ENCODE measurements at places on chromosomes 1 and 21. TPM values are rescaled to one million over a fixed set of nuclear protein-coding genes. Genes with fewer than 3 reads are reported as not detected.

- peak; percentile 45 for DNase-seq
These were observed 8.8 kb upstream of the NLRP3 start for GRCh38 chr1:247407180-247407616.

- no peak for DNase-seq
These were observed 4.2 kb downstream of the UBR4 start for GRCh38 chr1:19205845-19206244.

DNA sequence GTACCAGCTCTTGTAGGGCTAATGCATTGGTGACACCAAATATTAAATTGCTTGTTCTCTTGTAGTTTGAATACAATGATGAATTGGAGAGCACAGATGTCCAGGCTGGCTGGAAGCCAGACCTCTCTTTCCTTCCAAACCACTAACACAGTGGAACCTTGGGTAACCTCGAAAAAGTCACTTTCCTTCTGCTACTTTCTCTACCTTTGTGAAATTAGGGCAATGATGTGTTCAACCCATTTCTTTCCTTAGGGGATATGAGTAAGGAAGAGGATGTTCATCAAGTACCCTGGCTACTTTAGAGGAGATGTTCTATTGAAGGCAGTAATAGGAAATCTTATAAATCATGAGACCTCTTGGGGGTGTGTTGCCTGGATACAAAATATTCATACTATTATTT, 55.7 kb downstream of the XCL2 start:
- no peak for DNase-seq

- DNase-seq = no peak
These were observed 85.3 kb upstream of the ARHGAP29 start for GRCh38 chr1:94322696-94323095.

DNA sequence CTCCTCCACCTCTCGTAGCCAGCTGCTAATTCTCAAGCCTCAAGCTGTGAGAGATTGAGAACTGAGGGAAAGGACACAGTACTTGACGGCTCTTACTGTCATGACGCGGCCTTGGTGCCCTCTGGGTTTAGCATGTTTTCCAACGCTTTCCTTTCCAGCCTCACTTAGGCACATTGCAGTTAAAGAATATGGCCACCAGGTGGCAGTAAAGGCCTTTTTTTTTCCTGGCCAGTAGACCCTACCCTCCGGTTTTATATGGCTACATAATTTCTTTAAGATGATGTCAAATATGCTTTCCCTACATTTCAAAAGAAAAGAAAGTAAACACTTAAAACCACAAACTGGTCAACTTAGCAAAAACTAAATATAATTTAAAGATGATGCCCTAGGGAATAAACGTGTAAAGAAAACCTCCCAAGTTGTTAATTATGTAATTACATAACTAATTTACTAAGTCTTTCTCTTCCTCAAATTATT, 56.8 kb upstream of the PRDX6 start:
- peak; percentile 30 for DNase-seq

DNA sequence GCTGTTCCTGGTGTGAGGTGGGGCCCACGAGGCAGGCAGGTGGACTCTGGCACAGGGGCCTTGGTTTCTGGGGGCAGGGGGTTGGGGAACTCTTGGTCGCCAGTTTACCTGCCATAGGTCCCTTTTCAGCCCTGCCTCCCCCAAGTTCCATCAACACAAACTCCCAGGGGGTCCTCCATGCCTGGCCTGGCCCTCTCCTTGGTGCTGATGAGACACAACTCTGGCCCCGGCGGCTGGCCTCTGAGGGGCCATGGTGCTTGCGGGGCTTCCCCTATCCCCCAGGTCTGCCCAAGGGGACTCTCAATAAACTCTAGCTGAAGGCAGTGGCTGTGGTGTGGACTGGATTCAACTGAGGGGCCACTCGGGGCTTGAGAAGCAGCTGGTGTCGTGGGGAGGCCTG, 16.0 kb downstream of the HTR6 start:
- DNase-seq = no peak

DNA sequence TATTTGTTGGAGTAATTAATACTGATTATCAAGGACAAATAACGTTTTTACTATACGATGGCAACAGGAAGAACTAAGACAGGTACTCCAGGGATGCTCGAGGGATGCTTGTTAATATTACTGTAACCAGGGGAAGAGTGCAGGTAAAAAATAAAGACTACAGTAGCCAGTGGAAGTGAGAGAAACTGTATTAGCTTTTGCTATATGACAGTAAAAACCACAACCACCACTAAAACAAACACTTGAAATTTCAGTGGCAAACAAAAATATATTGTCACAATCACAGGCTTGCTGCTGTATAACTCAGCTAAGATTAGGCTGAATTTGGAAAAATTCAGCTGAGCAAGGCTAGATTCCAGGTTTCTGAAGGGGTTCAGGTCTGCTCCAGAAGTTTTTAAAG, 812.6 kb upstream of the ADGRL4 start:
- no peak for DNase-seq

GRCh38 chr1:14440731-14441130, 157.8 kb upstream of the KAZN start:
- DNase-seq = no peak

DNA sequence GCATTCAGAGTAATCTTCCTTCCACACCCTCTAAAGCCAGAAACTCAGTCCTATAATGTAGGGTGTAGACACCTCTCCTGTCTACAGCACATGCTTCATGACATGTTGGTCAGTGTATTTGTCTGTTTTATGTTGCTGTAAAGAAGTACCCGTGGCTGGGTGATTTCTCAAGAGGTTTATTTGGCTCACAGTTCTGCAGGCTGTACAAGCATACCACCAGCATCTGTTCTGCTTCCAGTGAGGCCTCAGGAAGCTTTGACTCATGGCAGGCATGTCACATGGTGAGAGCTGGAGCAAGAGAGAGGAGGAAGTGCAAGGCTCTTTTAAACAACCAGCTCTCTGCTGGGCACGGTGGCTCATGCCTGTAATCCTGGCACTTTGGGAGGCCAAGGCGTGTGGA, 12.1 kb downstream of the PLOD1 start:
- no peak for DNase-seq

DNA sequence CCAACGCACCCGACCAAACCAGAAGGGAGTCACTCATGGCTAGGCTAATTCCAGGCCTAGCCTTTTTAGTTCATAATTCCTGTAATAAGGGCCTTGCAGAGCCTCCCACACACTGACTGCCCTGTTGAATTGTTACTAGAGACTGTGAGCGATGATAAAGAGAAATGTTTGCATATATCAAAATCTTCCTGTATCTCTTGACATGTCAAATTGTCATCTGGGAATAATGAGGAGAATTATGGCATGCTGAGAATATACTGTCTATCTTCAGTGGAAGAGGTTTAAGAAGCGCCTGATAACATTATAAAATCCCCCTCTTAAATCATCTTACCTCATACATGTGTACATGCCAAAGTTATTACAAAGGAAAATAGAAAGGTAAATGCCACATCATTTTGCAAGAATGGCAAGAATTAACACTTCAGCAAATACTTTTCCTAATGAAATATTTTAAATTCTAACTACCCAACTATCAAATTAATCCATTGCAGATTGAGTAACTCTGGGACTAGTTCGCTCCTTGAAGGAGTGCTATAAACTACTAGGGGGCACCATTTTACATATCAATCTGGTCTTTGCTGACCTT, 144.1 kb downstream of the CENPF start:
- DNase-seq = no peak

- no peak for DNase-seq
These were observed 29.7 kb downstream of the EPHA2 start for GRCh38 chr1:16126160-16126559.

The CORT gene
- not detected for total RNA-seq

The CPLANE2 gene
- 5.6 TPM for total RNA-seq
